ENCODE measurements at places on chromosomes 12 and 14.
A peak's percentile ranks its signal among the peaks of the same experiment; 100 is the strongest.

GRCh38 chr14:99333841-99334635 lies 62.0 kb upstream of the BCL11B start:
- no peak for DNase-seq

GRCh38 chr14:83133981-83134645 lies 1600.5 kb upstream of the SEL1L start:
- DNase-seq: no peak

- peak; percentile 28 for DNase-seq
Observed at GRCh38 chr14:105203057-105203531, 22.0 kb upstream of the NUDT14 start.

- DNase-seq: no peak
Observed at GRCh38 chr12:128393346-128393745, 126.4 kb downstream of the TMEM132C start.

All from MM.1S (cell line).